ENCODE measurements at places on chromosomes 2 and 18.

- no peak for DNase-seq
Observed at GRCh38 chr2:26471766-26472706, 5.9 kb downstream of the OTOF start.

GRCh38 chr2:86049529-86049928 lies 56.2 kb downstream of the POLR1A start:
- no peak for DNase-seq

GRCh38 chr2:107222466-107222865 lies 336.5 kb upstream of the ST6GAL2 start:
- DNase-seq: no peak

GRCh38 chr18:2139691-2140090 lies 431.6 kb downstream of the METTL4 start:
- DNase-seq: no peak

DNA sequence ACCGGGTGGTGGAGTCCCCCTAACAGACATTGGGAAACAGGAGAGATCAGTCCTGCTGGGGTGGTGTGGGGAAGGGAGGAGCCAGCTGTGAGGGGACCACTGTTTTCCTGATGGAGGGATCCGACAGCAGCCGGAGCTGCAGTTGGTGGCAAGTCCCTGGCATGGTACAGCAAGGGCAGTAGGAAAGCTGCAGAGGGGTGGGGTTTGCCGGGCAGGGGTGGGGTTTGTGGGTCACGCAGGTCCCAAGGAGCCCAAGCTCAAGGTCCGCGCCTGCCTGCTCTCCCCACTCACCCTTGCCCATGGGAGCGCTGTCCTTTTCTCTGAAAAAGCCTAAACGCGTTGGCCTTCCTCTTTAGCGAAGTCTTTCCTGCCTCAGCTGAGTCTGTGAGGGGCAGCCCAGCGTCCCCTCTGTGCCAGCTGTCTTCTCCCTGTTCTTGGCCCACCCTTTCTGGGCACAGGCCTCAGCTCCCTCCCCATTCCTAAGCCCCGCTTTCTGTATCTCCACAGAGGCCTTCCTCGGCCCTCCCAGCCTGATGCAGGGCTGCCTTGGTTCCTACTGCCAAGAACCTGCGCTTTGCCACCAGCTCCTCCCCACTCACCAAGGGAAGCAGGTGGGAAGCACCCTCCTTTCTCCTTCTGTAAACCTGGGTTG lies 29.3 kb upstream of the INHBB start:
- DNase-seq: no peak

GRCh38 chr2:96499061-96499960 lies 5.8 kb downstream of the NEURL3 start:
- no peak for DNase-seq

DNA sequence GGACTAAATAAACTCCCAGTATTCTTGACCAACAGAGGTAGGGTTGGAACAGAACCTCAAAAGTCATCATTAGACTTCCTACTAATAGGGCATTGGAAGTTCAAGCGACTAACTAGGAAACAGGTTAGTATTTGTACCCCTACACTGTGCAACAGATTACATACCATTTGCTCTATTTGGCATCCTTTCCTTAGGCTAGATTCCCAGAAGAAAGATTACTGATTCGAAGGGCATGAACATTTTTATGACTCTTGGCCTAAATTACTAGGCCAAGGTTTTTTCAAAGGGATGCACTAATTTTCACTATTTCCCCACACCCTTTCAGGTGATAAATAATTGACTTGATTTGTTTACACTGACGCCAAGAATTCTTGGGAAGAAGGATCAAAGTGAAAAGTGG lies 104.8 kb upstream of the CYP1B1 start:
- no peak for DNase-seq

DNA sequence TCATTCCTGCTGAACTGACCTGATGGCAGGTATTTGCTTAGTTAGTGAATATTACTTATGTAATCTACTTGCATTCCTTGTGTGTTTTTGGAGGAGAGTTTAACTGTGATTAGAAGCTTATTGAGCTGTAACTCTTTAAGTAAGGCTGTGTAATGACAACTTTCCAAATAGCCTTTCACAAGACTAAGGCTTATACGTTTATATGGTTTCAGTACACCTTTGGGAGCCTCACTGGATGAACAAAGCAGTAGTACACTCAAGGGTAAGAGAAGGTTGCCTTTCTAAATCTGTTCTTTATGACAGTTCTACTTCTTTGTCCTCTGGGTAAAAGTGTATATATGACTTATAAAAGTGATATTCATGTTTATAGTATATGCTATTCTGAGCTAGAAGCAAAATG lies 4.3 kb downstream of the ITPRID2 start:
- no peak for DNase-seq

GRCh38 chr2:201107624-201108023 lies 8.3 kb upstream of the CFLAR start:
- no peak for DNase-seq
